ENCODE measurements at places on chromosomes 2 and 18. TPM values are rescaled to one million over a fixed set of nuclear protein-coding genes. Genes with fewer than 3 reads are reported as not detected.

Gene SLC9A4
- total RNA-seq = not detected

Gene TUBB8B
- total RNA-seq = 0.14 TPM

Gene ZSWIM2
- total RNA-seq = not detected

Gene PPIG
- total RNA-seq = 31.6 TPM

Gene MAL
- 4.8 TPM for total RNA-seq

Gene KANSL1L
- total RNA-seq = 14.1 TPM

Gene EN1
- not detected for total RNA-seq

Gene TEKT4
- not detected for total RNA-seq

Gene RIT2
- not detected for total RNA-seq

Gene HTR2B
- 4.4 TPM for total RNA-seq

Gene SERTAD2
- 9.5 TPM for total RNA-seq

Gene BMP10
- total RNA-seq = not detected

Gene CABLES1
- 43.3 TPM for total RNA-seq

Gene TRPM8
- not detected for total RNA-seq

Gene MC2R
- total RNA-seq = not detected

Gene SLC19A3
- not detected for total RNA-seq

Gene PRADC1
- 29.4 TPM for total RNA-seq

Gene TEX44
- total RNA-seq = not detected

Gene DNAJC5G
- total RNA-seq = 2.7 TPM

Gene C2orf80
- total RNA-seq = not detected

Gene PCARE
- not detected for total RNA-seq

Gene SFT2D3
- 5.8 TPM for total RNA-seq

Gene HRH4
- 0.19 TPM for total RNA-seq

Gene IL1A
- total RNA-seq = under 0.01 TPM

Gene MTCL1
- total RNA-seq = 11.7 TPM

Gene EXOC6B
- total RNA-seq = 45.7 TPM

Gene ST8SIA5
- 0.09 TPM for total RNA-seq

Gene RGPD3
- 0.51 TPM for total RNA-seq

Gene ZNF892
- total RNA-seq = 8.7 TPM

Gene IL1F10
- total RNA-seq = not detected

Gene CRYBA2
- not detected for total RNA-seq

Gene C2orf78
- total RNA-seq = not detected

Gene ATIC
- total RNA-seq = 33.6 TPM

Gene SPDYA
- total RNA-seq = 0.56 TPM

Gene MROH2A
- not detected for total RNA-seq

Gene CNDP2
- total RNA-seq = 124 TPM

Gene WDSUB1
- 4.4 TPM for total RNA-seq

Gene G6PC2
- not detected for total RNA-seq

Gene PDE11A
- 0.09 TPM for total RNA-seq

All from dermis blood vessel endothelial cell (primary cell).